ENCODE measurements at places on chromosomes 3 and 15.
A peak's percentile ranks its signal among the peaks of the same experiment; 100 is the strongest.

GRCh38 chr3:132625613-132626012, 28.5 kb downstream of the ACKR4 start:
- peak; percentile 7 for DNase-seq

GRCh38 chr3:33732394-33732793, 14.3 kb upstream of the CLASP2 start:
- no peak for DNase-seq

DNA sequence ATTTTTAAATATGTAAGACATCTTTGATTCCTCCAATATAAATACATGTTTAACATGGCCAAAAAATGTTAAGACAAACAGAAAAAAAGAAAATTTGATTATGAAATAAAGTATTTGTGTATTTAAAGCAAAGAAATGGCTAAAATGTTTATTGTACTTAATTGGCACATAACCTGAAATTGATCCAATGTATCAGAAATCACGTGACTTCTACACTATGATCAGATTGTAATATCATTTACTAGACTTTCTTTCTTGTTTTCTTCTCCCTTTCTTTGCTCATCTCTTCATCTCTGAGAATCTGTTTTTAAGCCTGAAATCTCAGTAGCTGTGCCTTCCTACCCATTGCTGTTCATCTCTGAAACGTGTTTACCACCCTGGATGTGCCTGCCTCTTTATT, 420.3 kb downstream of the RSL24D1 start:
- no peak for DNase-seq

GRCh38 chr15:95990833-95991232, 339.7 kb upstream of the NR2F2 start:
- no peak for DNase-seq

All from GM18507 (cell line).